ENCODE measurements at places on chromosomes 5 and 9.

GRCh38 chr5:128574041-128574440 is 36.0 kb upstream of the FBN2 start:
- DNase-seq, result no peak

DNA sequence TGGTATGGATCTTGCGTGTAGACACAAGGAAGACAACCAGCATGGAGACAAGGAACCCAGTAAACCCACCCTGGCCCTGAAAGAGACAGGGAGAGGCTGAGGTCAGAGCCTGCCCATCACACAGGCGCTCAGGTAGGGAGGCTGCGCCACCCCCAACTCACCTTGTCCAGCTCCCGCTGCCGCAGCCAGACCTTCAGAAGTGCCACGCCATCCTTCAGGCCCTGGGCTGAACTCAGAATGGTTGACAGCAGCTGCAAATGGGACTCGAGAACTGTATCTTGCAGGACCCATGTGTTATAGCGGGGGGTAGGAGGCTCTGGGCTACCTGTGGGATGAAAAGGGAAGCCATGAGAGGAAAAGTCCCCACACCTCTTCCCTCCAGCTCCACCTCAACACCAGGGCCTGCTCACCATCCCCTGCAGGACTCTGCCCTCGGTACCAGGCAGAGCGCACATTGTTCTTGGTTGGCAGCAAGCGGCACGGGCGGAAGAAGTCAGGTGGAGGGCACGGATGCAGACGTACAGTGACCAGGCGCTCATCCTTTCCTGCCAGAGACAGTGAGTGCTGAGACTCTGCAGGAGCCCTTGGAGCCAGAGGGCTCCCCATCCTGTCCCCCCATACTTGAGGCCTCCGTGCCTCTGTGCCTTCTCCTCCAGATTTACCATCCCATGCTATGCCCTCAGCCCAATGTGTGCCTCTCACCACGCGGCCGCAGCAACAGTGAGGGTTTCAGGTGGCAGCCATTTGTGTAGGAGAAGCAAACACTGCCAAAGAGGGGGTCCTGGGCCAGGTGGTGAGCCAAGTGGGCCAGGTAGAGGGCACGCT is 4.7 kb downstream of the NOL6 start:
- DNase-seq, result no peak

GRCh38 chr9:98642661-98643312 is 65.9 kb downstream of the GABBR2 start:
- DNase-seq, result no peak

DNA sequence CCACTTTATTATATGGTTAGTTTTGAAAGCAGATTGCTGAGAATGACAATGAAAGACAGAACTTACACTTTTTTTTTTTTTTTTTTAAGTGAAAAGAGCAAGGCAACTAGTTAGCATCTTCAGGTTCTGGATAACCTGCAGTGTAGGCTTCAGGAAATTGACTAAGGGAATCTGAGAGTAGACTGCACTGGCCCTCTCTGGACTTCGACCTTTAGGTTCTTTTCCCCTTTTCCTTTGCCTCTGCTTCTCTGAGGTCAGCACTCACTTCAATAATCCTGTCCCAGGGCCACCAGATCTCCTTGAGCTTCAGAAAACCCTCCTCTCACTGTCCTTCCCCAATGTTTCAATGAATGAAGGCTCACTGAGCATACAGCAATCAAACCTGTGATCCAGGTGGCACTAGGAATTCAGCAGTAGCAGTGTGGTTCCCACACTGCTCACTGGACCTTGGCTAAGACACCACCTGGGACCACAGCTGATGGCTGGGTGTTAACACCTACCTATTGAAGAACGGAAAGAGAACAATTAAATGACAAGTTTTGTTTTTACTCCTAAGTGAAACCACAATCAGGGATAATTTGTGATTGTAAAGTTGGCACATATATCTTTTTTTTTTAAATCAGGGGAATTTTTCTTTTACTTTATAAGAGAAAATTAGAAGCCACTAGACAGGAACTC is 85.8 kb upstream of the IL6ST start:
- no peak for DNase-seq

- no peak for DNase-seq
Measured at GRCh38 chr5:154868702-154869101, 10.3 kb downstream of the CNOT8 start.

DNA sequence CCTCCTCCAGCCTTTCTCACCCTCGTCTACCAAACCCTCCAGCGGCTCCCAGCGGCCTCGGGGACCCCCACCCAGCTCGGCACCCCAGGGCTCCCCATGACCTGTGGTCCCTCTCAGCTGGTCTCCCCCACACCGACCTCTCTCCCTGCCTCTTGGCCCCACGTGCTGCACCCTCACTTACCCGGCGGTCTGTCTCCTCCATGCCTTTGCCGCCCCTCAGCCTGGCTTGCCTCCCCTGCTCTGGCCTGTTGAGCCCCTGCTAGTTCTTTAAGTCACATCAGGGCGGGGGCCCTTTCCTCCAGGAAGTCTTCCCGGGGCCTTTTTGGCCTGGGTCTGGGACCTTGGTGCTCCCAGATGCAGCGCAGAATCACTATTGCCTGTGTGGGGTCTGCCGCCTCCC is 81.5 kb downstream of the LMX1B start:
- no peak for DNase-seq

DNA sequence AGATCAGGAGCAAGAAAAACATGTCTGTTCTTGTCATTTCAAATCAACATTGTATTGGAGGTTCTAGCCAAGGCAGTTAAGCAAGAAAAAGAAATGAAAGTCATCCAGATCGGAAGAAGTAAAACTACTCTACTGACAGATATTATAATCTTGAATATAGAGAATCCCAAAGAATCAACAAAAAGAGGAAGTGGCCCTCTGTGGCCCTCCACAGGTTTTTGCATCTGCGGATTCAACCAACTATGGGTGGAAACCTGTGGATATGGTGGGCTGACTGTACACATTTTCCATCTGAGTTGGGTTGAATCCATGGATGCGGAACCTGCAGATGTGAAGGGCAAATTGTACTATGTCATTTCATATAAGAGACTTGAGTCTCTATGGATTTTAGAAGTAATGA is 35.1 kb downstream of the GAS1 start:
- no peak for DNase-seq

- DNase-seq, result no peak
Measured at GRCh38 chr9:104808035-104808614, 44.2 kb downstream of the NIPSNAP3B start.

DNA sequence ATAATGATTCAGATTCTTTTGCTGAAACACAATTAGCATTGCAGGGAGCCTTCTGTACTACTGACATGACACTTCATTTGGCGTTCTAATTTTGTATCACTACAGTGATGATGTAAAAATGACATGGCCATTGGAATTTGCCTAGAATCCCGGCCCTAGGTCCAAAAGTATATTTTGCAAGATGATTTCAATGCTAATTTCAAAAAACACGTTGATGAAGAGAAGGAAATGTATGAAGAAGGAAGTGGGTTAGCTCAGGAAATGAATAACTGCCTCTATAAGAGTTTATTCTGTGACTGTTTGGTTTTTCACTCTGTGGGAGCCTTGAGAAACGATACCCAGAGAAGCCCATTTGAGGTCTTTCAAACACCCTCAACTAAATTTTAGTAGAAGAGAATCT is 59.3 kb downstream of the OSTF1 start:
- no peak for DNase-seq

DNA sequence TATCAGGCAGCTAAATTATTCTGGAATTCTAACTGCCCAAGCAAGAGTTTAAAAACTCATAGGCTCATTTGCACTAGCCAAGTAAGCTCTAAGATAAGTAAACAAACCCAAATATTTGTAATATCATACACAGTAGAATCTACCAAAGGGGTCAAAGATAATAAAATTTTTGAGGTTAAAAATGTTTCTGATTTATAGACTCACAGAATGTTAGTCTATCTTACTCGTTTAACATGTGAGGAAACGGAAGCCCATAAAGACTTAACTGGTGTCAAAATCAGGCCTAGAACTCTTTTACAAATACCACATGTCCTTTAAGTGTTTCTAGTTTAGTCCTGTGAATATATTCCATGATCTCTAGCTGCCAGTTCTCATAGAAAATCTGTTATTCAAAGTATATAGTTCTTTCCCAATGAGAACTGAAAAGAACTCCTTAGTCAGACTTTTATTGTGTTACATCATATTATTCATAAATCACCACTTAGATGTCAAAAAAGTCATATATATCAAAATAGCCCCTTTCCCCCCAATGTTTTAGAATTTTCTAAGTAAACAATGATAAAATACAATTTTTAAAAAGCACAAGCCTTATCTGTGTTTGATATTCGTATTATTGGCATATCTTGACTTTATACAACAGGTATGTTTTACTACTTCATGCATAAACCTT is 13.9 kb downstream of the RAB14 start:
- DNase-seq, result no peak

DNA sequence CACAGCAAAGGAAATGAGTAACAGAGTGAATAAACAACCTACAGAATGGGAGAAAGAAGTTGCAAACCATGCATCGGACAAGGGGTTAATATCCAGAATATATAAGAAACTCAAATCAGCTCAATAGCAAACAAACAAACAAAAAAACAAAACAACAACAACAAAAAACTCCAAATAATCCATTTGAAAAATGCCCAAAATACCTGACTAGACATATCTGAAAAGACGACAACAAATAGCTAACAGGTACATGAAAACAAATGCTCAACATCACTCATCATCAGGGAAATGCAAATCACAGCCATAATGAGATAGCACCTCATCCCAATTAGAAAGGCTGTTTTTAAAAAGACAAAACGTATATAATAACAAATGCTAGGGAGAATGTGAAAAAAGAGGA is 111.2 kb downstream of the TRPM3 start:
- no peak for DNase-seq

DNA sequence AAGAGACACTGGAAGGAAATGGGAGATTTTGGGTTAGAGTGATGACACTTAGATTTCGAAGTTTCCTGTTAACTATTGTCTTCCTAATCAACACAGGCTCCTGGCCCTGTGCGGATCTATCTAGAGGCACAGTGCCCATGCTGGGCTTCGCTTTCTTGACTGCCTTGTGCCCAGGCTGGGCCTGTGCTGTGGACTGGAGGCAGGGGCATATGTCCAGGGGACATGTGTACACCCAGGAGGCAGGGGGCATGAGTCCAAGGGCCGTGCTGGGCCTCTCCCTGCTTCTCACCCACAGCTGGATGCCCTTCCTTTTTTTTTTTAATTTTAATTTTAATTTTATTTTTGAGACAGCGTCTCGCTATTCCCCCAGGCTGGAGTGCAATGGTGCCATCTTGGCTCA is 37.6 kb downstream of the EHMT1 start:
- no peak for DNase-seq

- DNase-seq, result no peak
Measured at GRCh38 chr9:126049088-126049487, 277.5 kb upstream of the MVB12B start.

- peak; percentile 23 for DNase-seq
Measured at GRCh38 chr9:14687042-14687719, 6.1 kb downstream of the ZDHHC21 start.

GRCh38 chr9:70519912-70520724 is 105.7 kb upstream of the KLF9 start:
- DNase-seq, result no peak

DNA sequence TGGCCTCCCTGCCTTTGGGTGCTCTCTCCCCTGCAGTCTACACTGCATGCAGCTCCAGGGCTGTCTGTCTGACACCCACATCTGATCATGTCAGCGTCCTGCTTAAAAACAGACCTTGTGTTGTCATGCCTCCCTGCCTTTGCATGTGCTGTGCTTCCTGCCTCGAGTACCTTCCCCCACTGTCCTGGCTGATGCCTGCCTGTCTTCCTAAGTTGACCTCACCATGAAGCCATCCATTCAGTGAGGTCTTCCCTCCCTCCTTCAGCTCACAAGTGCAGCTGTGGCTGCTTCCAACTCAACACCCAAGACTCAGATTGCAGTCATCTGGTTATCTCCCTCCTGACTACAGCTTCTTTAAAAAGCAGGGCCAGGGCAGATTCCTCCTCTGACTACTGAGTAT is 5.5 kb downstream of the ANGPTL2 start:
- no peak for DNase-seq

DNA sequence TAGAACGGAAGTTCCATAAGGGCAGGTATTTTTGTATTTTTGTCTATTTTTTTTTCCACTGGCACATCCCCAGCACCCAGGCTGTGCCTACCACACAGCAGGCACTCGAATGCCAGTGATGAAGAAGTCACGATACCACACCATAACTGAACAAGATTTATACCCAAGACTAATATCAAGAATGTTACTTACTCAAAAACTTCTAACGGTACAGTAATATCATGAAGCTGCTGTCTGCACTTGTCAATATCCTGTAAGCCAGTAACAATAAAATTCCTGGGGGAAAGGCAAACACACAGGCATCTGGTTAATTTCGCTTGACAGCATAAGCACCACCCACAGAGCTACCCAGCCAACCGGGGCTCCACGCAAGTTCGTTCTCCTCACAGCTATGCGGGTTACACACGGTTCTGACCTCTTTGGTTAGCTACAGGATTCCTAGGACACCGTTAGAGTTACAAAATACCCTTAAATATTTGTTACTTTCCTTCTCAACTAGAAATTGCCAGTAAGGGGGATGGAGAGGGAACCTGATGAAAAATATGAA is 1.3 kb downstream of the MED10 start:
- DNase-seq, result no peak

GRCh38 chr9:127802576-127803443 is at the start of gene FPGS:
FPGS (plus strand) TSS chr9:127802882; CDS start chr9:127802925, 43 bp downstream.
- DNase-seq, result no peak

- no peak for DNase-seq
Measured at GRCh38 chr5:528629-529511, 4.6 kb upstream of the SLC9A3 start.

DNA sequence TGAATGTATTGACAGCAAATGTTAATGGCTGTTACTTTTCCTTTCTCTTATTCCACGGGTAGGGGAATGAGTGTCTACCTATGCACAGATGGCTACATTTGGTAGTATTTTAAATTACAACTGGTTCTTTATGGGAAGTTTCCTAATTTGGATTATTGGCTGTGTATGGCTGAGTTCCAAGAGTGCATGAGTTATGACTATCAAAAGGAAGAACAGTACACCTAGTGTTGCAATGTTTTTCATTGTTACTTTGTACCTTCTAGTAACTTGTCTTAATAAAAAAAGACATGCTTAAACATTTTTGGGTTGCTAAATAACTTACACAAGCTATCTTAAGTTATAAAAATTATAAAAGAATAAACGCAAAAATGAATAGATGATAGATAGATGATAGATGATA is 35.8 kb upstream of the MAMDC2 start:
- no peak for DNase-seq

- no peak for DNase-seq
Measured at GRCh38 chr9:2916382-2916985, 72.6 kb upstream of the PUM3 start.

DNA sequence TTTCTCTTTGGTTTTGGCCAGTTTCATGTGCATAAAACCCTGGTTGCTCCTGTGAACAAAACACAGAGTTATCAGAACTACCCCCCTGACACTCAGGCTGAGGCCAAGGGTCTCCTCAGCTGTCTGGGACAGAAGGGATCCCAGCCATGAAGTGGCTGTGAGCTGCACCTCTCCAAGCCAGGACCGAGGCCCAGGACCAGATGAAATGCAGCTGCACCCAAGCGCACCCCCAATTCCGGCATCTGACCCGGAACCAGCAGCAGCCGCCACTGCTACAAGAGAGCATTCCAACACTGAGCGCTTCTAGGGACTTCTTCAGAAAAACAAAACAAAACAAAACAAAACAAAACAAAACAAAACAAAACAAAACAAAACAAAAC is 16.0 kb upstream of the SLC25A51 start:
- DNase-seq, result no peak

GRCh38 chr5:156825688-156826087 is 24.4 kb upstream of the PPP1R2B start:
- no peak for DNase-seq

GRCh38 chr5:42701351-42702059 is 55.1 kb upstream of the CCDC152 start:
- no peak for DNase-seq

GRCh38 chr5:132098621-132099020 is 25.0 kb downstream of the CSF2 start:
- DNase-seq, result no peak
